H1 (cell line): ENCODE measurements at places on chromosomes 5 and 9. TPM values are rescaled to one million over a fixed set of nuclear protein-coding genes. Genes with fewer than 3 reads are reported as not detected.

GRCh38 chr5:135036405-135036804, 2.4 kb upstream of the PITX1 start:
- no peak for DNase-seq

DNA sequence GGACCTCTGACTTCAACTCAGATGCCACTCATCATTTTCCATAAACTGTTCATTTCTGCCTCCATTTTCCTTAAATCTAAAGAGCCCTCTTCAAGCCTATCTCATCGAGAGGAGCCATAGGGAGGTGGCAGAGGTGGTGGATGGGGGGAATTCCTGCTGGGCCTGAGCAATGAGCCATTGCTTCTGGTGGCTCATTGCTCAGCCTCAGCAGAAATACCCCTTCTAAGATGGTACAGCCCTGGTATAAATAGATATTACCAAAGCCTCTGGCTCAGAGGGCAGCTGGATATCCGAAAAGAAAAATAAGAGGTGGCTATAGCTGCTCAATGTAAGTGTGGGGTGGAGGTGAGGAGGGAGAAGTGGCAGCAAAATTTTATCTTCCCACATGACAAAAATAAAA, 313.5 kb downstream of the CAAP1 start:
- DNase-seq = no peak

DNA sequence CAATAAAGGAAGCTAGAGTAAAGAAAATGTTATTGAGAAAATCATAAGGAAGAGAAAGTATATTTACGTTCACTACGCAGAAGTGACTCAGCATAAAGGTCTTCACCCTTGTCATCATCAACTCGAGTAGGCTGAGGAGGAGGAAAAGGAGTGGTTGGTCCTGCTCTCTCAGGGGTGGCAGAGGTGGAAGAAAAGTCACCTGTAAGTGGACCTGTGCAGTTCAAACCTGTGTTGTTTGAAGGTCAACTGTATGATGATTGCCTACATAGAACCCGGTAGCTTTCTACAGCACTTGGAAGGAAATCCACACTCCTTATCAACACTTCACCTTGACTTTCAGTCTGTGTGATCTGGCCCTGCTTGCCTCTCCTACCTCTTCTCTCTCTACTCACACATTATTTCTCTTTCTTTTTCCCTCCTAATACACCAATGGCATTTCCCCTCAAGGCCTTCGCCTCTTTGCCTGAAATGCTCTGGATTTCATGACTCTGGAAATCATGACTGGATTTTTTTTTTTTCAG, 109.3 kb upstream of the CPEB4 start:
- no peak for DNase-seq

DNA sequence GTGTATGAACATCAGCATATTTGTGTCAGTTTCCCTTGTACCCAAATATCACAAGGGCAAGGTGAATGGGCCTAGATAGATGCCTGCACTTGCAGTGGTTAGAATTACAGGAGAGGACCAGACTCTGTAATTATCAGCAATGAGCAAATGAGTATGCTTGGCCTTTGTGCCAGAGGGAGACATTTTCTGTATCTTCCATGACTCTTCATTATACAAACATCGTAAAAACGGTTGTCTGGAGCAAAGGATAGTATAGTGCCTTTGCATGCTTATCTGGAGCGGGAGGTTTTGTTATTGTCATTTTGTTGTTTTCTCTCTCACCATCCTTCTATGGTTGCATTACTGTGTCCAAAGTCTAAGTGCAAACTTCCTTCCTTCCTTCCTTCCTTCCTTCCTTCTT, 1568.5 kb upstream of the NUDT12 start:
- DNase-seq = no peak

- no peak for DNase-seq
Measured at GRCh38 chr5:145076040-145076439, 759.1 kb downstream of the PRELID2 start.

DNA sequence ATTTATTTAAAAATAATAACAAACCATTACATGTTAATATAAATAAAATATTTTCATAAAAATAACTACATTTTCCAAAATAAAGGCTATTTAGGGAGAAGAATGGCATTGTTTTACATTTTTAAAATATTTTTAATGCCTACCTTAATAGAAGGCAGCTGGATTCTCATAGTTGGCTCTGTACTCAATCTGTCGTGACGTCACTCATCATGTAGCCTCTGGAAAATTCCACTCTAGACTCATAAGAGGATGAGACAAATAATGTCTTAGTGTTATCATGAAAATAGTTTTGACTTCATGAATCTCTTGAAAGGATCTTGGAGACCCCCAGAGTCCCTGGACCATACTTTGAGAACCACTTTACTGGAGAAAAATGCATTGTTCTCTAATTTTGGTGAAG, 93.1 kb downstream of the NXNL2 start:
- DNase-seq = no peak

- no peak for DNase-seq
Measured at GRCh38 chr5:157563929-157564716, 11.5 kb downstream of the ADAM19 start.

DNA sequence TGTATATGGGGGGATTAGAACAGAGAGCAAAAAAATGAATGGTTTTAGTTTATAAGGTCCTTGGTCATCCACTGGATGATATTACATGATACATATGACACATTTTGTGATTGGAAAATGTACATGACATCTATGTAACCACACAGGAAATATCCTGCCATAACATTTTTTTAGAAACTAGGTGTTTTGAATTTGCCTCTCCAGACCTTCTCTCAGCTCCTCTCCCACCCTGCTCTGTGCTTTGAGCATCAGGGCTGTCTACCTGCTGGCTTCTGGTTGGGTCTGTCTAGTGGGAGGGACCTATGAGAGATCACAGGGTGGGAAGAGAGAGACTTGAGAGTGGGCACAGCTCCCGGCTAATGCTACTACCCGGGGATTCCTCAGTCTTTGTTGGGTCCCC, 24.4 kb downstream of the AKNA start:
- no peak for DNase-seq

DNA sequence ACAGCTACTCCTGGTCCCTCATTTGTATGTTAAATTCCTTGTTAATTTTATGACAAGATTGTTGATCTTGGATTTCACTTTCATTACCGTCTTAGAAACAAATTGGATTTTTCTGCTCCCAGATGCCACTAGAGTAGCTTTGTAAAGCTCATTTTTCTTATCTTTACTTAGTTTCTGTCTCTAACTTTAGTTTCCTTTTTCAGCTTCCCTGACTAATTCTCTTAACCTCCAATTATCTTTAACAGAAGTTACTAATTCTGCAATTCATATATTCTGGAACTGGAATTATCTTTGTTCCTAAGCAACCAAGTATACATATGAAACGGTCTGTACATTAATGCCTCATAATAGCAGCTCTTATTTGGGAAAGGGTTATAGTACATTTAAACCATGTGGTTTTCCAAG, 16.7 kb downstream of the ITGA1 start:
- no peak for DNase-seq

DNA sequence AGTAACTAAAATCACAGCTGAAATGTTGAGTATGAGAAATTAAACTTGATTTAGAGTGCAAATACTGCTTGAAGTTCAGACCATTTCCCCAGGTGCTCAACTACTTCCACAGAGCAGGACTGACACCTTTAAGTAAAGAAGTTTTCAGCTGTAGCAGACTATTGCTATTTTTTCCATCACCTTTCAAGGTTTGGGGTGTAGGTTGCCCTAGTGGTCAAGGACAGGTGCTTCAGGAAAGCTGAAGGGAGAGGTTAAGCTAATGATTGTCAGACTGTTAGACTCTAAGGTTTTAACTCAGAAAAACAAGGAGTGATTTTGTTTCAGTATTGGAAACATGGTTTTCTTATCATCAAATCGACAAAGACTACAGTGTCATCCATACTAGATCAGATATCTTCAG, 162.1 kb downstream of the CCDC192 start:
- DNase-seq = no peak

- no peak for DNase-seq
Measured at GRCh38 chr5:167916706-167917105, 374.7 kb upstream of the WWC1 start.

- DNase-seq = no peak
Measured at GRCh38 chr5:78887384-78888118, 97.6 kb downstream of the ARSB start.

GRCh38 chr9:108412755-108413154, 443.0 kb downstream of the ACTL7B start:
- peak; percentile 50 for DNase-seq

GRCh38 chr5:1110307-1111240, 1.3 kb downstream of the SLC12A7 start:
- DNase-seq = no peak

- no peak for DNase-seq
Measured at GRCh38 chr5:172830876-172831662, 3.0 kb upstream of the ERGIC1 start.

DNA sequence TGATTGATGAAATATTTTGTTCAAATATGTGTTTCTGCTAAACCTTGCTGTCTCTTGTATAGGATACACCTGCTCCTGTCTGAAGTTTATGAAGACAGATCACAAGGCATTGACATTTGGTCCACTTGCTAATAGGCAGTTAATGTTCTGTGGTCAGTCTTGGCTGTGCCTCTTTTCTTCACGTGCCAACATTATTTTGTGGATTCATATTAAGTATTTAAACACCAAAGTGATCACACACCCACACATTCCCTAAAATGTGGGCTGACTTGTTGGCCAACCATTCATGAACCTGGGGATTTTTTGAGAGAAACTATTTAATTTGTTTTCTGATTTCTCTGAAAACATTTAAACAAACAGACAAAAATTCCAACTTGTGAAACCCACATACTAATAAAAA, 33.7 kb downstream of the ZNF462 start:
- DNase-seq = no peak

DNA sequence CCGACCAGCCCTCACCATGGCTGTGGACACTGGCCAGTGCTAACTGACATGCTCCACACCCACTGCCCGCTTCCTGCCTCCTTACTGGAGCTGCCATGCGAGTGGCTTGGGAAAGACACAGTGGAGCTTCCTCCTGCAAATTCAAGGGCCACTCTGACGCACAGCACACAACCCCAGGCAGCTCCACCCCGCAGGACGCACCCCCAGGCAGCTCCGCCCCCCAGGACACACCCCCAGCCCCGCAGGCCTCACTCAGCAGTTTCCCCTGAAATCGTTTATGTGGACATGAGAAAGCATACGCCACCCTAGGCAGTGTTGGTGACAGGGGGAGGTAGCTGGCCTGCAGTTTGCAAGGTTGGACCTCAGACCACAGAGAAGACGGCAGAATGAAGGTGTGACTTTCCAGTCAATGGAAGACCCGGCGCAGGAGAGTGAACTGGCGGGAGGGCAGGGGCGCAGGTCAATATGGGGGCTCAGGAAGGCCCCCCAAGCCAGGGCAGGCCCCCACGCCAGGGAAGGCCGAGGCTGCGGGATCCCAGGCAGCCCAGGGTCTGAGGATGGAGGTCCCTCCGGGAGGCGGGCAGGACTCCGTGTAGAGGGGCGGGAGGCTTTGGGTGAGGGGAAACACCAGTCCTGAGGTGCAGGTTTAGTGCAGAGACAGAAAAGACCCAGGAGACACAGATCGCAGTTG, 21.6 kb downstream of the LPCAT1 start:
- DNase-seq = no peak

- DNase-seq = no peak
Measured at GRCh38 chr5:11432116-11432515, 472.1 kb downstream of the CTNND2 start.

DNA sequence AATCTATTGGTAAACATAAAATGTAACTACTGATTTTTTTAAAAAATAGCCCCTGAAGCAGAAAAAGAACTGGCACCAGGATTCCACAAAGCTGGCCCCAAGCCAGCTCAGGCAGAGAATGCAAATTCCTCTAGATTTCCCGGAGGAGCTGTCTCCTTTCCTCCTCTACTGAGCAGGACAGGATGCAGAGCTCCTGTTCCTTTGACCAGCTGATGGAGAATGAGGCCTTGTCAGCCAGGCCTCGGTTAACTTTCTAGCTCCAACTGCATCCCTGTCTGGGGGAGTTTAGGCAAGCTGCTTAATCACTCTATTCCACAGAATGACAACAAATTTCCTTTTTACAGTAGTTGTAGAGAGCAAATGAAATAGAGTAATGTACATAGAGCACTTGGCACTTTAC, 155.5 kb downstream of the GNAQ start:
- DNase-seq = no peak

DNA sequence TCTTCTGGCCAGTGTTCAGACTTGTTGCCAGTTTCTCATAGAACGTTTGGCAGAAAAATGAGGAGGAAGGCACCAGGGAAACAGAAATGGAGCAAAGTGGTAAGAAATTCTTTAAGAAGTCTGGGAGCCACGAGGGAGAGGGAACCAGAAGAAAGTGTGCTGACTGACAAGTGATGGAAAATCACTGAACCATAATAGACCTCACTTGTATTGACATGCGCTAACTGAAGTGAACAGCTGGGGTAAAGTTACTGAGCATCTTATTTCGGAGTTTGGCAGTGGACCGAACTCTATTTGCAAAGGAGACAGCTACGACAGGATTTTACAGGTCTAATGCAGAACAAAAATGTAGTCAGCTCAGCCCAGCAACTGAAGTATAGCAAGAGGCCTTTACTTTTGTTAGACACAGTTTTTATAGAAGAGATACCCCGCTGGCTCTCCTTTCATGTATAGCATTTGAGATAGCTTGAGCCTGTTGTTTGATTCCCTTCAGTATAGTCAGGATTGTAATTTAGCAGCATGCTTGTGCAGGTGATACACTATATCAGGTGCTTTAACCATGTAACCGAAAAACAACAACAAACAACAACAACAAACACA, 53.6 kb downstream of the HMHB1 start:
- no peak for DNase-seq

GRCh38 chr9:137422604-137423513, at the start of the genes EXD3 and NOXA1:
Gene EXD3 (minus strand): TSS chr9:137423162. CDS start chr9:137395357, 27,805 bp downstream.
Gene NOXA1 (plus strand): TSS chr9:137423393. CDS start chr9:137423530, 137 bp downstream.
- DNase-seq = peak; percentile 99

DNA sequence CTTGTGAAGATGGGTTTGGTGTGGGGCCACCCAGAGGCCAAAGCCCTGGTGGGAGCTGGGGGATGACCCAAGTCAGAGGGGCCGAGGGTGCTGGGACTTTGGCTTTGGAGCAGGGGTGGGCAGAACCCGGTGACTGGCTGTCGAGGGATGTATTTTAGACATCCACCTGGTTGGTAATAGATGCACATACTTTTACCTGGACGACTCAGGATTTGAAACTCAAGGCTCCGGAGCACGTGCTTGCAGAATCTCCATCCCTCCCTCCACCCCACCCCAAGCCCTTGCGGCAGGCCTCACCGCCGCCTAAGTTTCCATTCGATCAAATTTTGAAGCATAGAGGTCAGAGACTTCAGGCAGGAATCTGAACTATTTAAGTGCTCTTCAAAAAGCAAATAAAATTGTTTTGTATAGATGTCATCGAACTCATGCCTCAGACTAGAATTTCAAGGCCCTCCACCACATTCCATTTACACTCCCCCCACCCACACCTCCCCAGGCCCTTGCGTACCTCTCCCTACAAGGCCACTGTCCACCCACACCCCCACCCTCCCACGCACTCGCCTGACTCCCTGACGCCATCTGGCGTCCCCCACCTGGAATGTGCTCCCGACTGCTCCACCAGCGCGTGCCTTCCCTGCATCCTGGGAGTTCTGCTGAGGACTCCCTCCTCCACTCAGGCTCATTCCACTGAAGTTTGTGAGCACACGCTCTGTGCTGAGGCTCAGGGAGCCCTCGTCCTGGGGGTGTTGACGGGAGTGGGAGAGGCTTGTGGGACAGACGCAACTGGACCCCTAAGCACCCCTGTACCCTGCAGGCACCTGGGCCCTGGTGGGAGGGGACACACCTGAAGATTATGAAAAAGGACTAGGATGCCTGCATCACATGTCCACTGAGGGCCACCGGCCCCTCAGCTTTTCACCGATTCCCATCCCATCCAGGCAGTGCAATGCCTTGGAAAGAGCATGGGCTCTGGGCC, 56.4 kb upstream of the RPL26L1 start:
- no peak for DNase-seq

Gene FAM170A
- polyA plus RNA-seq = not detected in 2 replicates

Gene ABL1
- 35.3 and 50.0 TPM in 2 replicates for polyA plus RNA-seq

Gene FAF2
- 14.1 and 20.8 TPM in 2 replicates for polyA plus RNA-seq

Gene SAP30L
- 8.3 and 12.2 TPM in 2 replicates for polyA plus RNA-seq

Gene FAM78A
- polyA plus RNA-seq = 3.1 and 4.1 TPM in 2 replicates

Gene MCIDAS
- polyA plus RNA-seq = 0.15 and 0.17 TPM in 2 replicates
